Memory B cell (primary cell): ENCODE measurements at places on chromosomes 7 and 10.

- peak; percentile 57 for DNase-seq
Observed at GRCh38 chr10:317271-317769, 182.1 kb downstream of the ZMYND11 start.

GRCh38 chr7:82609746-82610145 lies 166.2 kb upstream of the CACNA2D1 start:
- DNase-seq: no peak

GRCh38 chr7:131218727-131219128 lies 108.9 kb upstream of the MKLN1 start:
- no peak for DNase-seq

DNA sequence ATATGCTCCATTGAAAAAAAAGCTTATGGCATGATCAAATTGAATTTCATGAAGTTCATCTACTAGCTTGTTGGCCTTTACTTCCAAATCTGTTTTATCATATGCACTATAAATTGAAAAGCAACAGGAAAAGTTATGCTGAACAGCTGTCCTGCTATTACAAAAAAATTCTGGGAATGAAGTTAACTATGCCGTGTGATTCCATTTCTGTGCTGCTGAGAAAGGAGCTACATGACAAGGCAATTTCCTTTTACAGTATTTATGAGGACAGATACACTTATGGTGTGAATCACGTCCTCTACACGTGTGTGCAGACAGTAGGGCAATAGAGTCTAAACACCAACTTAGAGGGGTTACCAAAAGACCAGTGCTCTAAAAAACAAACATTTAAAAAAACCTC lies 426.5 kb upstream of the AKR1E2 start:
- DNase-seq: no peak

DNA sequence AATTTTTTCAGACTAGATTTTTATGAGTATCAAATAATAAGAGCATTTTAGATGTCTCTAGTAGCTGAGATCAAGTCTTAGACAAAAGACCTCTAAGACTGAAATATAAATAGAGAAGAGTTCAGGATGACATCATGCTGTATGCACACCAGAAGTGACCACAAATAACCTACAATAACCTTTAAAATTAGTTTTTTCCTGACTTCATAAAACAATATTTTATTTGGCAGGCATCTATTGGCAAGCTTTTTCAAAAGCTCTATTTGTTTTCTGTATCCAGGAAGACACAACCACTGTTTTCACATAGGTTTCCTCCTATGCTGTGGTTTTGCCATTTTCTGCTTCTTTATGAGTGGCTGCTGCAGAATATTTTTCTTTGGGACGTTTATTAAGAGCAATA lies 359.1 kb downstream of the CRPPA start:
- DNase-seq: no peak

DNA sequence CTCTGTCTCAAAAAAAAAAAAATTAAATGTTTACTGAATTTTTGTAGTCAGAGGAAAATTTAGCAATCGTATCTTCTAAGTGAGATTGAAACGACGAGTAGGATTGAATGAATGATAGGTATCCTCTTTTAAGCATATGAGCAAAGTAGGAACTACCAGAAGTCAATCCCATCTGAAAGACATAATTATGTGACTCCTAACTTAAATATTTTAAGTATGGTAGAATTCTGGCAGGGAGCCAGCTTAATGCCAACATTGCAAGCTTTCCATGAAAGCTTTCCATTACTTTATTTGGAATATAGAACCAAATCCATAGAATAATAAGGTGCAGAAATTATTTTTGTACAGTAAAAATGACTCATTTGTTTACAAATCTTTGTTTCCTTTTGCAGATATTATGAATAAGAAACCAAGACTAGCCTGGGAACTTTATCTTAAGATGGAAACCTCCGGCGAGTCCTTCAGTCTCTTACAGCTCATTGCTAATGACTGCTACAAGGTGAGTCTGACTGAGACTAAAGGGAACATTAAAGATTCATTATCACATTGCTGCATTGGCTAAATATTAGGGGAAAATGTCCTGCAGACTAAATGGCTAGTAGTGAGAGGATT lies 50.2 kb upstream of the UBN2 start:
- DNase-seq: no peak

GRCh38 chr7:158595068-158595467 lies 7.4 kb upstream of the PTPRN2 start:
- DNase-seq: no peak

GRCh38 chr7:21076574-21076973 lies 289.9 kb upstream of the SP8 start:
- DNase-seq: no peak

- DNase-seq: no peak
Observed at GRCh38 chr10:131899695-131900349, 986 bp upstream of the PPP2R2D start.

DNA sequence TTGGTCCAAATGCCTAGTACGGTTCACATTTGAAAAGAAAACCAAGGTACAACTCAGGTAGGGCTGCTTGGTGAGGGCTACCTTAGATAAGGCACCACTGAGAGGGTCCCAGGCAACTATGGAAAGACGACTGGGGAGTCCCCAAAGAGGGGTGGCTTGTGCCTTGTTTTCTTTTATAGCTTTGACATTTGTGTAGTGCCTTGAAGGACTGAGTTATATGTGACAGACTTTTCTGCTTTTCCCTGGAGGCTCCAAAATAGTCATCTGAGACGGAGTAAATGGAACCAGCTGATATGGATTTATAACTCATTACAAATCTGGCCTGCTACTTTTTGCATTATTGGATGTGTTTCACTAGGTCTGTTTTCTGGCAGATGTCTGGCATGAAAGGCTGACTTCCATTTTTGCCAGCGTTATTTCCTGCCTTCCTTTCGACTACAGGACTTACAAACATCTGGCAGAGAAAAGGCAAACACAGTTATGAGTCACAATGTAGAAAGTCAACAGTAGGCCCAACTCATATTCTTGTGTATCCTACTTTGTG lies 88.2 kb upstream of the IMMP2L start:
- no peak for DNase-seq

DNA sequence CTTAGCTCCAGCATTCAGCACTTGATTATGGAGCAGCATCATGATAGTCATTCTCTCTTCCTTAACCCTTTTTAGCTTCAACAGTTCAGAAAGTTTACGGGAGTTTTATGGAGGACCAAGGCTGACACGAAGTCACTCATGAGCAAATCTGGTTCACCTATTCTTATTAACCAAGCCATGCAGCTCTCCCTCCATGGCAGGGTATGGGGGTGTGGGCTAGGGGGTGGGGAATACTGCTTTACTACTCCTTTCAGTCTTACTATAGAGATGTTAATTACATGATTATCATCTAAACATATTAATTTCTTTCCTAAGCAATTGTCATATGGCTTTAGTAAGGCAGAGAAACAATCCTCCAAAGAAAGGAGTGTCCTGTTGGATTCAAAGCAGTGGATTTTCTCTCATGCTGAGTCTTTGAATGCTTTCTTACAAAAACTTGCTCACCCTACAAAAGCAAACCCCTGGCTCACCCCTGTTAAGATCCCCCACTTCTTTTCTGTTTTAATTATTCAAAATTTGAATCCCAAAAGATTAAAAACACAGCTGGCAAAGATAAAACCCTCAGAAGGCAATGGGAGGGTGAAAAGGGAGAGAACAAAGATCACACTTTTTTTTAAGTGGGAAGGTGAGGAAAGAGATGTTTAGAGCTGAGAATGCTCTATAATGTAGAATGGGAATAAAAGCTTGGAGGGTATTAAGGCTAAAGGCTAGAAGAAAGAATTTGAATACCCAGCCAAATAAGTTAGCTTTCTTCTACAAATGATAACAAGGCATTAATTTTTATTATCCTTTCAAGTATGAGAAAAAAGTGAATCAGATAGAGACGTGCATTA lies 46.4 kb upstream of the SEMA3E start:
- no peak for DNase-seq

GRCh38 chr7:134787720-134788119 lies 8.3 kb downstream of the CALD1 start:
- DNase-seq: no peak

GRCh38 chr7:37448636-37449361 lies at the start of gene ELMO1:
Gene ELMO1 (minus strand): TSS chr7:37448864. CDS start chr7:37342690, 106,174 bp downstream.
- DNase-seq: peak; percentile 86

- no peak for DNase-seq
Observed at GRCh38 chr7:77461842-77462241, 45.7 kb upstream of the GSAP start.

DNA sequence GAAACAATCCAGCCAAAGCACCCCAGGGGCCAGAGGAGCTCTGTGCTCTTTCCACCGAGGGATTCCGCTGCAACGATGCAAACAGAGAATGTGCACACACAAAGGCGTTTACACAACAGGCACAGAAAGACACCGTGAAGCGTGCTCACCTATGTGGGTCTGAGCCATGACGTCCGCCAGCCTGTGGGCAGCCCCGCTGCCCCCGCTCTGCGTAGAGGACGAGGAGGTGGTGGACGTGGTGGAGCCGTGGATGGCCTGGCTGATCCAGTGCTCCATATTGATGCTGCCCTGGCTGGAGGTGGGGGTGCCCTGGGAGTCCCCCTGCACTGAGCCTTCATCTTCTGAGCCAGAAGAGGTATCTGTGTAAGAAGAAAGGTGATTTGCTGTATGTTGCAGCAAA lies 266.8 kb downstream of the DIP2C start:
- DNase-seq: no peak

DNA sequence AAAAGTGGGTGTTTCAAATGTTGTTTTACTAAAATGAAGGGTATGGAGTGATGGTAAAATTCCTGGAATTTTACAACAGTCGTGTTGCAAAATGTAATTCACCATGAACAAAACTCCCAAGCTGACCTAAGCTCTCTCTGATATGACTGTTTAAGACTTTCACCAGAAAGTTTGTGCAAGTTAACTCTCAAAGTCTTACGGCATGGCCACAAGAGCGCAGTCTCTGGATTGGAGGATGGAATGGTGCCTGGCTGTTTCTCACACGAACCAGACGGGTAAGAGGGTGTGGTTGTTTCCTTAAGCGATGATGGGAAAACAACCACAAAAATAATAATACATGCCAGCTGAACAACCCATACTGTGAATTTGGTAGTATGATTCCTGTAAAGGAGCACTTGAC lies 662.5 kb downstream of the KCNMA1 start:
- DNase-seq: no peak

GRCh38 chr10:119368581-119368980 lies 161.2 kb downstream of the GRK5 start:
- no peak for DNase-seq

GRCh38 chr7:82131215-82131614 lies 312.4 kb downstream of the CACNA2D1 start:
- DNase-seq: no peak

- DNase-seq: no peak
Observed at GRCh38 chr10:110363572-110364411, 59.1 kb upstream of the SMNDC1 start.

GRCh38 chr7:15838265-15838664 lies 151.8 kb upstream of the MEOX2 start:
- DNase-seq: no peak

GRCh38 chr10:58771863-58772262 lies 259.2 kb downstream of the BICC1 start:
- DNase-seq: no peak

DNA sequence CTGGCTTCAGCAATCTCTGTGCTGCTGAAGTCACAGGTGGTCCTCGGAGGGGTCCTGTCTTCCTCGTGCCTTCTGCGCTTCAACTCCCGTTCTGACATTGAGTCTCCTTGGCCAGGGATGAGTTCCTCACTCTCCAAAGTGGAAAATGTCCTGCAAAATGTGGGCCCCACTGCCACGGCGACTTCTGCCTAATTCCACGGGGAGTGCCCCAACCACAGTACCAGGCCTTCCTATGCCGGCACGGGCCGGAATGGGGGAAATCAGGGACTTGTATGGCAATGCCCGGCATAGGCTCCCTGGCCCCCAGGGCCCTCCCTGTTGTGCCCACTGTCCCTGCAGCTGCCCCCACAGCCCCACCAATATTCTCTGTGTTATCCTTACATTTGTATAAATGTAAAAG lies 420.5 kb downstream of the TCERG1L start:
- no peak for DNase-seq

DNA sequence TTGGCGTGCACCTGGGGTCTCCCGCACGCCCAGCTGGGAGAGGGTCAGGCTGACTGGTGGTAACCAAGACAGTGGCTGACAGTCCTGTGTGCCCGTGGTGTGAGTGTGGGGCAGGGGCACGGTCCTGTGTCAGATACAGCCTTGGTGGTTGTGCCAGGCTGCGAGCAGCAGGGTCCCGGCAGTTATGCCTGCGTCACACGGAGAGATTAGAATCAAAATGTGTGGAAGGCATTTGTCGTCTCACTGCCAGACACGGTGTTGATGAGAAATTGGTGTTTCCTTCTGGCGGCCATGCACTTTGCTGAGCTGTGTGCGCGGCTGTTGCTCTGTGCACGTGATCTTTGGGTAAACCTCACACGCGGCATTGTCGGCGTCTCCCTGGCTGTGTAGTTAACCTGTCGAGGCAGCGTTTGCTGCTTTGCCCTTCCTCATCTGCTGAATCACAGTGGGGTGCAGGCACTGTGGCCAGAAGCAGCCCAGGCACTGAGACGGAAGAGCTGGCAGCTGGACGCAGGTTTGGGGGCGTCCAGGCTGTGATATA lies 87.7 kb downstream of the NKX6-2 start:
- DNase-seq: no peak

DNA sequence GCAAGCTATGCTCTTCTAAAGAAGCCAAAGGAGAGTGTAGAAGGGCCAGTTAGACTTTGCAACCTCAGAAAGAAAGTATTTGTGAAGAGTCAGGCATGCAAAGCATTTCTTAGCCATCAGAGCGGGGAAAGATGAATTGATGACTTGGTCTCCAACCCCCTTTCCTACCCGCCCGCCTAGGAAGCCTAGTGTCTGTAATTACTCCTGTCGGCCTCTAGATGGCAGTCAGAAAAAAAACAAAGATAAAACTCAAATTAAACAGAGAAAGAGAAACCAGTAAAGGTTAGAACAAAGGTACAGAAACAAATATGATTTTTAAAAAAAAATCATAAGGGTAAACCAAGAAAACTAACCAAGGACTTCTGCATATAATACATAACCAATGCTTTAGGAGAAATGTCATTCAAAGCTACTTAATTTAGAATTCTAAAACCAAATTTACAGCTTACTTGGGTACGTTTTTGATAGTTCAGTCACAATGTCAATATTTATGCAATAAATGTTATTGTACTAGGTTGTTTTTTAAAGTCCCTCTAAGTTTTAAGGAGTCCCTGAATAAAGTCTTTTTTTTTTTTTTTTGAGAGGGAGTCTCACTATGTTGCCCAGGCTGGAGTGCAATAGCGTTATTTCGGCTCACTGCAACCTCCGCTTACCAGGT lies 97.6 kb downstream of the LYZL1 start:
- DNase-seq: no peak

DNA sequence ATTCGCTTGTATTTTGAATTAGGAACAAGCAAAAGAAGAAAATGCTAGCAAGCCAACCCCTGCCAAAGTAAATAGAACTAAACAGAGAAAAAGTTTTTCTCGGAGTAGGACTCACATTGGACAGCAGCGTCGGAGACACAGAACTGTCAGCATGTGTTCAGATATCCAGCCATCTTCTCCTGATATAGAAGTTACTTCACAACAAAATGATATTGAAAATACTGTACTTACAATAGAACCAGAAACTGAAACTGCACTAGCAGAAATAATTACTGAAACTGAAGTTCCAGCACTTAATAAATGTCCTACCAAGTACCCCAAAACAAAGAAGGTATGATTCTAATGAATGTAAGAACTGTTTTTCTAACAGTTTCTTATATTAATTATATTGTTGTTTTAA lies 87.9 kb downstream of the KMT2E start:
- no peak for DNase-seq

GRCh38 chr10:11232222-11232961 lies 214.7 kb downstream of the CELF2 start:
- no peak for DNase-seq
